Memory B cell (primary cell): ENCODE measurements at places on chromosomes 16 and 17.
A peak's percentile ranks its signal among the peaks of the same experiment; 100 is the strongest.

GRCh38 chr17:64231567-64232141, 31.4 kb downstream of the TEX2 start:
- DNase-seq: no peak
- no peaks in the 10 kb centered on the region for H3K27me3 ChIP-seq
- H3K27ac ChIP-seq: no peak overlapping the region
- peaks cover 3% of the 10 kb centered on the region for H3K36me3 ChIP-seq
- peaks cover 3% of the 10 kb centered on the region for H3K4me1 ChIP-seq

DNA sequence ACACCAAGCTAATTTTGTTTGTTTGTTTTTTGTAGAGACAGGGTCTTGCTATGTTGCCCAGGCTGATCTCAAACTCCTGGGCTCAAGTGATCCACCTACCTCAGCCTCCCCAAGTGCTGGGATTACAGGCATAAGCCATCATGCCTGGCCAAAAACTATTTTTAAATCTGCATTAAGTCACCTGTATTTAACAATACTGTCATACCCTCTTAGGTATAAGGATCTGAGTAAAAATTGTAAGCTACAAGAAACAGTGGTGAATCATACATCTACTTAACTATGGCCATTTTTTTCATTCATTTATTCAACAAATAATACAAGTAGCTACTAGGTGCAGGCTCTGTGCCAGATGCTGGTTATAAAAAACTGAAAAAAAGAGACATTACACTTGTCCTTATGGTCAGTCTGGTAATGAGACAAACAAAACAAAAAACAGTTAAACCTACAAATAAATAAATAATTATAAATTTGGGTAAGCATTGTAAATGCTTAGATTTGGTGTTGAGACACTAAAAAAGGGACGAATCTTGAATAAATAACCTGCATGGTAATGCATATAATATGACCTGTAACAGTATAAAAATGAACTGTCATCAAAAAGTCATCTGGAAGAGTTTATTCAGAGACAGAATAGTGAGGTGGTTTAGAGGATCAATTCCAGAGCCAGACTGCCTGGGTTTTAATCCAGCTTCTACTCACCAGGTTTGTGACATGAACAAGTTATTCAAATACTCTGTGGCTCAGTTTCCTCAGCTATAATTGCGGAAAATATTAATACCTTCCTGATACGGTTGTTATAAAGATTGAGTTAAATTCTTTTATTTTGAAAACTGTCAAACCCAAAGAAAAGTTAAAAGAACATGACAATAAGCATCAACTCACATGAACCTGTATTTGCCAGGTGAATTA, 26.8 kb downstream of the BRIP1 start:
- no peak overlapping the region for H3K4me3 ChIP-seq
- H3K27me3 ChIP-seq: no peaks in the 10 kb centered on the region
- H3K36me3 ChIP-seq: no peaks in the 10 kb centered on the region
- no peaks in the 10 kb centered on the region for H3K4me1 ChIP-seq
- no peak for DNase-seq
- no peak overlapping the region for H3K27ac ChIP-seq

DNA sequence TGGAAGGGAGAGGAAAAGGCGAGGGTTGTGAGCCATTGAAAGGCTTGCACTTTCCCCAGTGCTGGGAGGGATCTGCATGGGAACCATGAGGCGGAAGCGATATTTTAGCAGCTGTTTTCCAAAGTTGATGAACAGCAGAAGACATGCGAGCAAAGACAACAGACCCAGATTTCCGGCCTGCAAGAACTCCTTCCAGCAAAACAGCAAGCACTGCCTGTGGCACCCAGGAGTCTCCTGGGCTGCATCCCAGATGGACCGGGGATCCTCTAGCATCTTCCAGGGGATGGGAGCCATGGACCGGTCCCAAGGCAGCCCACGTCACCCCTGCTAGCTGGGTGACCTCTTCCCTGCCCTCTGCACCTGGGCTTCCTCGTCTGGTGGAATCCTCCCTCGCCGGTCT, 162.8 kb downstream of the IRF8 start:
- H3K27me3 ChIP-seq: peaks cover 26% of the 10 kb centered on the region
- no peak overlapping the region for H3K27ac ChIP-seq

DNA sequence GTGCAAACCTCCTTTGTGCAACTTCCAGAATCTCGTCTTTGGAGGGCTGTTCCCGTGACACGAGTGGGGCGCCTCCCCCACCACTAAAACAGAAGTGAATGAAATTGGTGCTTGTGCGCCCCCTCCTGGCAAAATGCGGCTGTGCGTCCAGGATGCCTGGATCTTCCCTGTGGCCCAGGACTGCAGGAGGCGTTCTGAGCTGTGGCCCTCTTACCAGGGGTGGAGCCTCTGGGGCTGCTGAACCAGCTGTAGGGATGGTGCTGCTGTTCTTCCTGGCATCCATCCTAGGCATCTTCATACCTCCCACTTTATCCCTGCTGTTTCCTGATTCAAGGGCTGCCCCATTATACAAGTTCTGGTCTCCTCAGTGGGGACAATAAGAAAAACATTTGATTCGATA, 18.5 kb upstream of the NAGLU start:
- peaks cover 16% of the 10 kb centered on the region for H3K36me3 ChIP-seq
- H3K27ac ChIP-seq: no peak overlapping the region
- no peaks in the 10 kb centered on the region for H3K27me3 ChIP-seq
- H3K4me3 ChIP-seq: no peak overlapping the region
- peak; percentile 92 for DNase-seq
- H3K4me1 ChIP-seq: peaks cover 2% of the 10 kb centered on the region

GRCh38 chr17:61451538-61452300, 503 bp upstream of the TBX4 start:
- peaks cover 26% of the 10 kb centered on the region for H3K27me3 ChIP-seq
- H3K4me1 ChIP-seq: peaks cover 11% of the 10 kb centered on the region
- H3K36me3 ChIP-seq: peaks cover 3% of the 10 kb centered on the region

DNA sequence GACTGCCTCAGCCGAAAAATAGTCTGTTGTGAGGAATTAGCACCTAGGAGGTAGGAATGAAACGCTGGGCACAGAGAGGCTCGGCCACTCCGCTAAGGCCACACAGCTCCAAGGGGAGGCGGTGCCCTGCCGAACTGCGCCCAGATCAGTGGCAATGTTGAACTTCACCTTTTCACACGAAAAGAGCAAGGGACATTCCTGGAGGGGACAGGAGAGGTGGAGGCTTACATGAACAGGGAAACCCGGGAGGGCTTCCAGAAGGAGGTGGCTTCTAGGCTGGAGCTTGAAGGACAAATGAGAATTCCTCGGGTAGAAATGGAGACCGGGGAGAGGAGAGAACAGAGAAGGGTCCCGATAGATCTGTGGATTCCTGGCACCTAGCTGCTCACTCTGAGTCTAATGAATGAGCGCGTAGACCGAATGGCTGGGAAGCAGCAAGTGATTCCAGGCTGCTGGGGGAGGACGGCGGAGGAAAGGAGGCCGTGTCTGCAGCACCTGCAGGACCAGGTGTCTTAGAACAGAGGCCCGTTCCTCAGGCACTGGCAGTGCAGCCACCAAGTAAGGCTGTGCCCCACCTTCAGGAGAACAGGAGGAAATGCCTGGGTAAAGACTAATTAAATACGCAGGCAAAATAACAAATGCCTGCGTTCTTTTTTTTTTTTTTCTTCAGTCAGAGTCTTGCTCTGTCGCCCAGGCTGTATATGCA, 722 bp upstream of the SLC38A10 start:
- peaks cover 3% of the 10 kb centered on the region for H3K27me3 ChIP-seq
- peak overlapping the region; percentile 97 for H3K4me3 ChIP-seq
- H3K27ac ChIP-seq: peak overlapping the region; percentile 97
- DNase-seq: peak; percentile 30
- H3K4me1 ChIP-seq: peaks cover 23% of the 10 kb centered on the region

DNA sequence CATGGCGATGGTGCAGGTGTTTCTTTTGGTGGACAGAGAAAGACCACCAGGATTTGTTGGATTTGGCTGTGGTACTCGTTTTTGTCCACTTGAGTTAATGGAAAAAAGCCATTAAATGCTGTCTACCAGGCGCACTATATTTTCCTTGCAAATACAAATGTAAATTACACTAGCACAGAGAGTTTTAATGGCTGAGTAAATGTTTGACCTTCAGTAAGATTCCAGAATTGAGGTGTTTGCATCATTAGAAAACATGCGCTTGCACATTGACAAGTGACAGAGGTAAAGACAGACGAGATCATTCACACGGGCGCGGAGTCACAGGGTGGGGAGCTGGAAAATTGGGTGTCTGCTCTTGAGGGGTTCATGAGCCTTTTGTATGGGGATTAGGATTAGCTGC, 53.5 kb upstream of the AKTIP start:
- H3K27me3 ChIP-seq: no peaks in the 10 kb centered on the region
- no peaks in the 10 kb centered on the region for H3K4me1 ChIP-seq
- no peak overlapping the region for H3K4me3 ChIP-seq
- no peak for DNase-seq
- H3K27ac ChIP-seq: no peak overlapping the region

DNA sequence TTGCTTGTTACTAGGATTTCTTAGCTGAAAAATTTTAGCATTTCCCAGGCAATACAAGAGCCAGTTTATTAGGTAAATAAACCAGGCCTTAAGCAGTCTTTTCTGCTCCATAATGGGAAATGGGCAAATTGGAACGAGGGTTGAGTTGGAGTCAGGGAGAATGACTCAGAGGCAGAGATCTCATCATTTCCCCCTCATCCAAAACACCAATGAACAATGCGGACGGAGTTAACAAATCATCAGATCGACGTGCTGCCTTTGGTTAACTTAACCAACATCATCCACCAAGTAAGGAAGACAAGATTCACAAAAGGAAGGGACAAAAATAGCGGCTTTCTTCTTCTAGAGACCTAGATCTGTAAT, 243.5 kb downstream of the STX8 start:
- H3K27me3 ChIP-seq: no peaks in the 10 kb centered on the region
- no peak for DNase-seq
- H3K4me3 ChIP-seq: no peak overlapping the region
- peaks cover 5% of the 10 kb centered on the region for H3K4me1 ChIP-seq

DNA sequence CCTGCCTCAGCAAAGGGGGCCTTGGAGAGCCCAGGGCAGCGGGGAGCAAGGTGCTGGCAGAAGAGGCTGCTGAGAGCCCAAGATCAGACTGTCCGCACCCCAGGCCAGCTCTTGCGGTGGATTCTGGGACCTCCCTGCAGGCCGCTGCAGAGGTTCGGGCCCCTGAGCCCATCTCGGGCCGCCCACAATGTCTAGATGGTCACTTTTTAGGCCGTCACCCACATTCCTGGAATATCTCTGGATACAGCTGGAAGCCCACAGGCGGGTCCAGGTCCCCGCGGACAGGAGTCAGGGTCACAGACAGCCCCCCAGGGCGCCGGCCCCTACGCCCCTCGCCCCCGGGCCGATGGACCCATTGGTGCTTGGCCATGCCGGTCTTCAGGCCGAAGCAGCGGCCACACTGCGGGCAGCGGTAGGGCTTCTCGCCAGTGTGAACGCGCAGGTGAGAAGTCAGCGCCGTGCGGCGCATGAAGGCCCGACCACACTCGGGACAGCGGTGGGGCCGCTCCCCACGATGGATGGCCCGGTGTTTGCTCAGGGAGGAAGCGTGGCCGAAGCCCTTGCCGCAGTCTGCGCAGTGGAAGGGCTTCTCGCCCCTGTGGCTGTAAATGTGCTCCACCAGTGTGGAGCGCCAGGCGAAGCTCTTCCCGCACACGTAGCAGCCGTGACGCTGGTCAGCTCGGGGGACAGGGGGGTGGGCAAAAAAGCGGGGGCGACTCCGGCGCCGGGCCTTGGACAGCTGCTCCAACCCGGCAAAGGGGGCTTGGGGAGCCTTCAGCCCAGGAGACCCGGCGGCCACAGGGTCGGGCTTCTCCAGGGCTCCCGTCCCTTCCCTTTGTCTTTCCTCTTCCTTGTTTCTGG, 2.1 kb downstream of the ZNF747 start:
- H3K27ac ChIP-seq: no peak overlapping the region
- no peaks in the 10 kb centered on the region for H3K36me3 ChIP-seq
- H3K4me3 ChIP-seq: peak overlapping the region; percentile 24
- H3K27me3 ChIP-seq: no peaks in the 10 kb centered on the region
- DNase-seq: no peak

GRCh38 chr16:4763791-4764190, 3.2 kb downstream of the ZNF500 start:
- no peak for DNase-seq
- H3K4me3 ChIP-seq: no peak overlapping the region
- H3K27me3 ChIP-seq: no peaks in the 10 kb centered on the region

DNA sequence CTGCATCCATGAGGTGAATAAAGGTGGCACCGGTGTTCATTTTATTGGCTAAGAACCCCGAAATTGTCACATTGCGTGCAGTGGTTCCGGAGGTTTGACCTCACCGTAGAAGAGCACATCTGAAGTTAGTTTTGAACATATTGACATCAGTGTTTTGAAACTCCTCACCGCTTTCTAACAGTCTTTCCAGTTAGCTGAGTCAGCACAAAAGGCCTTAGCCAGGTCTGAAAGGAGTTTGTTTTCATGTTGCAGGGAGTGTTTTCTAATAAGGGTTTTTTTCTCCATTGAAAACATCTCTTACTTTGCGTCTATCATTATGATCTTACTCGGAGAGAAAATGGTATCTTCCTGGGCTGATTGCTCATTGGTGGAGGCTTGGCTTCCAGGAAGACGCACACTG, 174.5 kb upstream of the HSBP1 start:
- H3K36me3 ChIP-seq: no peaks in the 10 kb centered on the region
- no peak overlapping the region for H3K27ac ChIP-seq
- peaks cover 9% of the 10 kb centered on the region for H3K27me3 ChIP-seq
- no peak for DNase-seq
- H3K4me1 ChIP-seq: no peaks in the 10 kb centered on the region

GRCh38 chr16:78762222-78762621, 662.8 kb downstream of the WWOX start:
- no peak overlapping the region for H3K27ac ChIP-seq
- no peaks in the 10 kb centered on the region for H3K27me3 ChIP-seq
- H3K36me3 ChIP-seq: peaks cover 7% of the 10 kb centered on the region
- DNase-seq: no peak

- H3K4me1 ChIP-seq: peaks cover 50% of the 10 kb centered on the region
- H3K27me3 ChIP-seq: no peaks in the 10 kb centered on the region
- H3K36me3 ChIP-seq: peaks cover 7% of the 10 kb centered on the region
- peak overlapping the region; percentile 80 for H3K4me3 ChIP-seq
- peak overlapping the region; percentile 93 for H3K27ac ChIP-seq
Observed at GRCh38 chr16:57530522-57531252, 5.7 kb downstream of the CCDC102A start.

- H3K27ac ChIP-seq: no peak overlapping the region
- no peak overlapping the region for H3K4me3 ChIP-seq
- H3K4me1 ChIP-seq: peaks cover 2% of the 10 kb centered on the region
- no peaks in the 10 kb centered on the region for H3K27me3 ChIP-seq
- DNase-seq: no peak
- H3K36me3 ChIP-seq: peaks cover 3% of the 10 kb centered on the region
Observed at GRCh38 chr16:119835-120491, 18.5 kb downstream of the NPRL3 start.

- peaks cover 10% of the 10 kb centered on the region for H3K4me1 ChIP-seq
- no peaks in the 10 kb centered on the region for H3K36me3 ChIP-seq
- peaks cover 17% of the 10 kb centered on the region for H3K27me3 ChIP-seq
- no peak overlapping the region for H3K4me3 ChIP-seq
- no peak for DNase-seq
- no peak overlapping the region for H3K27ac ChIP-seq
Observed at GRCh38 chr17:72614871-72615626, 477.4 kb downstream of the SLC39A11 start.

DNA sequence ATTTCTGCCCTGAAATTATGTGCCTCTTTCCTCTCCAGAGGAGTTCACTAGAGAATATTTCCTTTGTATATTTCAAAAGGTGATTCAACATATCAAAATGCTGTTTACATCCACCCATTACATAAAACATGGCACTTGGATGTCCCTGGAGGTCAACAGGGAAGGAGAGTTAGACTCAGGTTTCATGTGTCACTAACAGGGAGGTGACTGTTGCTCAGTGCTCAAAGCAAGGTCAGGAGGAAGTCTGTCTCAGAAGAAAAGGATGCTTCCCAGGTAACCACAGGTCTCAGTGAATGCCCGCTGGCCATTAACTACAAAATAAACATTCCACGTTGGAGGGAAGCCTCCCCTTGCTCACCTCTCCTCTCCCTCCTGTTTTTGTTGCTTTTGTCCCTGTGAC, 198.6 kb downstream of the AXIN2 start:
- no peaks in the 10 kb centered on the region for H3K36me3 ChIP-seq
- DNase-seq: no peak
- H3K27ac ChIP-seq: no peak overlapping the region
- H3K27me3 ChIP-seq: peaks cover 10% of the 10 kb centered on the region
